ENCODE measurements at places on chromosomes 11 and 22.

- no peak for DNase-seq
Measured at GRCh38 chr11:16979703-16980622, 34.3 kb downstream of the PLEKHA7 start.

DNA sequence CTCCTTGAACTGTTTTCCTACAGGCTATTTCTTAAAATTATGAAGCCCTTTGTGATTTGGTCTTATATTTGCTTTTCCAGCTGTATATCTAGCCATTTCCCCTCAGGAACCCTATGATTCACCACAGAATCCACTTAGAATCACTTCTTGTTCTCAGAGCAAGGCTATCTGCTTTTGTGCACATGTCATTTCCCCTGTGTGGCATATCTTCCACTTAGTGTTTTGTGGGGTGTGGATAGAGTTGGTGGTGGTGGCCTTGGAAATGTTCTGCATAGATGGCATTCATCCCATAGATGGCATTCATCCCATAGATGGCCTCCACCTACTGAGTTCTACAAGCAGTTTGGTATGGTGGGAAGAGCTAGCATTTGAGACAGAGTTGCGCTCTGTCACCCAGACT, 44.7 kb downstream of the SWAP70 start:
- no peak for DNase-seq

DNA sequence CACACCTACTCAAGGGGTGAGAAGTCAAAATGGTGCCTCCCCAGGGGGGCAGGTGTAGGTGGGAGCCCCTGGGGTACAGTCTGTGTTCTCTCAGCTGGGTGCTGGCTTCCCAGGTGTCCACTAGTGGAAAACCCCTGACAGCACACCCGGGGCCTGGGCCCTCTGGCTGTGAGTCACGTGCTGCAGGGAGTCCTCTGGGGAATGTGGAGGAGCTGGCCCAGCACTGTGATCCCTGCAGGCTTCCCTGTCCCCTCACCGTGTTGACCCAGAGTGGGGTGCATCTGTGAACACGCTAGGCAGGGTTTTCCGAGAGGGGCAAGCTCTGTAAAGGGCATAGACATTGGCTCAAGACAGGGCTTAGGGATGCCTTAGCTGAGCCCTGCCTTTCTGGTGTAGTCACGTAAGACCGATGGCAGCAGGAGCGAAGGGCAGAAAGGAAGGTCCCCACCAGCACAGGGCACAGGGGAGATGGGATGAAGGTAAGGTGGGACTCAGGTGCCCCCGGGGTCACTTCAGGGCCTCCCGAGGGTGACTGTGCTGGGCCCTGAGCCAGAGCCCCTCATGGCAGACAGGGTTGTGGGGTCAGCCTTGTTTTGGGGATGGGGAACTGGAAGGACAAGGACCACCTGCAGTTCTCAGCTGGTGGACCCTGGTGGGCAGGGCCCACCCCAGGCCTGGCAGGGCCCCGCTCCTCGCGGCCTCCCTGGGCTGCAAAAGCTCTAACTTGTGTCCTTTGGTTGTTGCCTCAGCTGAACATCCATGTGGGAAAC, 14.1 kb downstream of the DERL3 start:
- no peak for DNase-seq

- no peak for DNase-seq
Measured at GRCh38 chr11:93199616-93200015, 1.8 kb upstream of the SLC36A4 start.

DNA sequence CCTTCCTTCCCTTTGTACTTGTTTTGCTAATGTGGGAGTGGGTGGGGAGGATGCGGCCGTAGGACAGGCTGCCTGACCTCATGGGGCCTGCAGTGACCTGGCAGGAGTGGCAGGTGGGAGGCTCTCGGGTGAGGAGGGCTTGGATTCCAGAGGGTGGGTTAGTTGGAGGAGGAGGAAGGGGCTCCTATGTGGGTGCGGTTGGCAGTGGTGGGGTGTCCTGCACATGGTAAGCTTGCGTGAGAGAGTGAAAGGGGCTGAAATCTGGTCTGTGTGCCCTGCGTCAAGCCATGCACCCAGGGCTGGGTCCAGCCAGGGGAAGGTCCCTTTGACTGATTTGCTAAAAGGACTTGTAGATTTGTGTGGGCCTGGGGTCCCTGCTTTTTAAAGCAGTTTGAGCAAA, 90.7 kb upstream of the OR4B1 start:
- DNase-seq, result no peak

All from NCI-H510A (cell line).